ENCODE measurements at places on chromosomes 1 and 21.

GRCh38 chr1:237864338-237865244 lies 26.1 kb downstream of the ZP4 start:
- DNase-seq: no peak

GRCh38 chr1:41806472-41807155 lies 112.1 kb downstream of the HIVEP3 start:
- DNase-seq: no peak

DNA sequence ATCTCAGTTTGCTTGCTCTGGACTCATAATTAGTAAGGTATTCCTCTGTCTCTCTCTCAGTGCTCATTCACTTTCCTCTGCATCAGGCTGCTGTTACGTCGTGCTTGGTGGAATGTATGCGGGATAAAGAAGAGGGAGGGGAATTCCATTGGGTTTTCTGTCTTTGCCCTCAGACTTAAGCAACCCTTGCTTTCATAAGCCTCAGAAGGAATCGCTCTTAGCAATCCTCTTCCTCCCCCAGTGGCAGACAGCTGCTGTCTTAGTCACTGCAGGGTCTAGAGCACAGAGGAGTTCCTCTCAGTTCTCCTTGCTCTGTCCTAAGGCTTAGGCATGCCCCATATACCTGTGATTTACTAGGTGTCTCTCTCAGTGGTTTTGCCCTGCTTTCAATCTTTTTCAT lies 19.1 kb upstream of the NTMT2 start:
- no peak for DNase-seq

- DNase-seq: no peak
Observed at GRCh38 chr1:205076245-205076761, 8.0 kb downstream of the TMEM81 start.

DNA sequence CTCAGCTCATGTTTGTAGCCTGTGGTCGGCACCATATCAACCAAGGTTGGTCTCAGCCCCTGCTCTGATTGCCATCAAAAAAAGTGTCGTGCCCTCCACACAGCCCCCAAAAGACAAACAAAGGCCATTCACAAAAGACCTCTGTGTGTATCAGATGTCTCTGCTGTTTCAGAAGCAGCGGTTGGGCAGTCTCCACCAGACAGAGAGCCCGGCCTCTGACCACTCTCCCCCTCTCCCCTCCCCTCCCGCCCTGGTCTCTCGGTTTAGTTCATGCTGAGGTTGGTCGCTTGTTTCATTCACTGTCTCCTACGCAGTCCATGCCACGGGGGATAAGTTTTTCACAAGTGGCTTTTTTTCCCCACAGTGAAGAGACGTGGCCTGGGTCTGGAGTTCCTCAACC lies 27.1 kb downstream of the ACTA1 start:
- DNase-seq: no peak

GRCh38 chr1:31029026-31029425 lies 36.5 kb downstream of the PUM1 start:
- DNase-seq: no peak

DNA sequence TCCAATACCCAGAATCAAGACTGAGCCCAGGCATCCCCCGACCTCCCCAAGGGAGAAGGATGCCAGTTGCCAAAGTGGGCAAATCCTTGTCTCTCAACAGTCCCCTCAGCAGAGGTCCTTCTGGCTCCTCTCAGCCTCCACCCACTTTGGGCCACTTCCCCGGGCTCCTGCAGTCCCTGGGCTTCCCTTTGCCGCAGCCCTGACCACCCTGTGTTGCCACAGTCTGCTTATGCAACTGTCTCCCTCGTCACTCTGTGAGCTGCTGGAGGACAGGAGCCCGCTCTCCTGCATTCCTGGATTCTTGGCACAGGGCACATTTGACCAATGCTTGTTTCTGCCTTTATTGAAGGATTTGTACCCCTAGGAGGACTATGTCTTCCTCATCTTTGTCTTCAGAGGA lies 2.9 kb upstream of the LRP8 start:
- no peak for DNase-seq

DNA sequence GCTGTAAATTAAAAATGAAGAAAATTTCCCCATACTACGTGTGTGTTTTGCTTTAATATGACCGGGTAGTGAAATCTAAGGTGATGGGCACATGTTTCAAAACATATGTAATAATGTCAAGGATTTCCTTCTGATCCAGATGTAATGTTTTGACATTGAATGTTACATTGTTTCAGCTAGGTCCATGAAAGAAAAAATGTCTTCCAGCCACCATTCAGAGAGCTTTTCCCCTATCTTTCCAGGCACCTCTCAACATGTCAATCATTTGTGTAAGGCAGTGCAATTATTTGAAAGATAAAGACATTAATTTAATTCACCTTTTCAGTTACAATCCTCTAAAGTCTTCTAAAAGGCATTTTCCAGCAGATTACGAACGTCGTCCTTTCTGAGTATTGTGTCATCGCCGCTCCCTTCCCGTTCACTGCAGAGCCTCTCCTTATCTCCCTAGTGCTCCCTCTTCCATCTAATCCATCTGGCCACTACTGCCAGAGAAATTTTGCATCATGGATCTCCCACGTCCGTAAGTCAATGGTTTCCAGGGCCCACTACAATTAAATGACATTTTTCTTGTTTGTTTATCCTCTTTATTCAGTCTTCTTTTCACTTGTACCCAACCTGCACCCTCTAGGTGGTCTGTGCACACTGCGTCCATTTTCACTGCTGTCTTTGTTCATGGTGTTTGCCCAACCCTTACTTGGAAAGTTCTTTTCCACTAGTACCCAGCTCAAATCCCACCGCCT lies 1.3 kb upstream of the VAMP3 start:
- no peak for DNase-seq

DNA sequence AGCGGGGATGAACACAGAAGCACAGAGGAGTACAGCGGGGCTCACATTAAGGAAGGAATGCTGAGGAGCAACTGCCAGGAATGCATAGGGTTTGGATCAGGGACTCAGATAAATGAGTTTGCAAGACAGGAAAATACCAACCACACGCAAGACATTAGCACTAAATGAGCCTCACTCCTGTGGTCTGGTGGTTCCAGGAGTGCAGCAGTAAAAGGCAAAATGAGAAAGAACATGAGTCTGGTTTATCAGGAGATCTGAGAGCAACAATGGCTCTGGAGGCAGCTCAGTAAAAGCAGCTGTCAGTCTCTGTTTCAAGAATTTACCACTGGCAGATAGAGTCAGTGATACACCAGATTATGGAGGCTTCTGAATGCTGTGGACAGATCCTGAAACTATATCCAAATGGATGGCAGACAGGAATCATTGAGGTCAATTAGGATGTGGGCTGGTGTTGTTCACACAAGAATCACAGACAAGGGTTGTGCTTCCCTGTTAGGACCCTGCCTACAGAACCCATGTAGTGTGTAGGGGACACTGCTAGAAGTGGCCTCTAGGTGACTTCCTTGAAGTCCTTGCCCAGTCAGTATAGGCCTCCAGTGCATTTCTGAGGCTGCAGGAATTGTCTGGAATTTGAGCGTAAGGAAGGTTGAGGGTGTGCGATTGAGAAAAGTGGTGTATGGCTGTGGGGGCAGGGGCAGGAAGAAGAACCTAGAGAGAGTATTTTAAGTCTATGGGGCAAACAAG lies 50.3 kb downstream of the CASQ2 start:
- DNase-seq: no peak

DNA sequence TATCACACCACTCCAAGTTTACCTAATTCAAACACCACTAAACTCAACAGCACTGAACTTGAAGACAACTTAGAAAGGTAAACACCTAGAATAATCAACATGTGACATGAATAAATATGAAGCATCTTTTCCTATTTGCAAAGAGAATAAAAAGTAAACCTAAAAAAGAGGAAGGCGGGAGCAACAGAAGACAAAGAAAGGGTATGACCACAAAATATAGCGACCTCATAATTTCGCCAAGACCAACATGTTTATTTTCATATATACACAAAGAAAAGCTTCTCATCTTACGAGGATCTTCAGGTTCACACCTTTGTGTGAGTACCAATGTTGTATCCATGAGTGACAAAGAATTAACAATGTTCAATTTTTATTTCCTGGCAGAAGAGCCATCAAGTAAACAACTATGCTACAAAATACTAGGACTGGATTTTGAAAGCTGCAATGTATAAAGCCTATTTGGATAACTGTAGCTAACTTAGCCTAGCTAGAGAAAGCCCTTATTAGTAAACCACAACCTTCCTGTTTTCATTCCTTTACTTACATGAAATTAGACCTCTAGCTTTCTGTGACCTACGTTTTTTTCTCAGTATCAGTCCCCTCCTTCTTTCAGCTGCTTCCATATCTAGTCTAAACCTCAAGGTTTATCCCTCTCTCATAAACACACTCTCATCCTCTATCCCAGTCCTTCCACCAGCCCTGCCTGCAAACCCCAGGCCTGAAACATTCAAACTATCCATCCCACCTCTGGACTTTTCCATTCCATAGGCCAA lies 21.3 kb upstream of the PHTF1 start:
- DNase-seq: no peak

GRCh38 chr1:38559446-38560165 lies 300.0 kb downstream of the RRAGC start:
- no peak for DNase-seq
